Mammary epithelial cell (primary cell): ENCODE measurements at places on chromosomes 11 and 22. TPM values are rescaled to one million over a fixed set of nuclear protein-coding genes. Genes with fewer than 3 reads are reported as not detected.

The PHF21B gene
- total RNA-seq = 0.26 TPM in 1 of 2 replicates, not detected in the other

The LRRC10B gene
- total RNA-seq = not detected in 2 replicates

The GAL3ST3 gene
- under 0.01 TPM for total RNA-seq

The PGA4 gene
- total RNA-seq = not detected in 2 replicates

The FZD4 gene
- total RNA-seq = 0.24 and 0.96 TPM in 2 replicates
